ENCODE measurements at places on chromosomes 5 and 9.

DNA sequence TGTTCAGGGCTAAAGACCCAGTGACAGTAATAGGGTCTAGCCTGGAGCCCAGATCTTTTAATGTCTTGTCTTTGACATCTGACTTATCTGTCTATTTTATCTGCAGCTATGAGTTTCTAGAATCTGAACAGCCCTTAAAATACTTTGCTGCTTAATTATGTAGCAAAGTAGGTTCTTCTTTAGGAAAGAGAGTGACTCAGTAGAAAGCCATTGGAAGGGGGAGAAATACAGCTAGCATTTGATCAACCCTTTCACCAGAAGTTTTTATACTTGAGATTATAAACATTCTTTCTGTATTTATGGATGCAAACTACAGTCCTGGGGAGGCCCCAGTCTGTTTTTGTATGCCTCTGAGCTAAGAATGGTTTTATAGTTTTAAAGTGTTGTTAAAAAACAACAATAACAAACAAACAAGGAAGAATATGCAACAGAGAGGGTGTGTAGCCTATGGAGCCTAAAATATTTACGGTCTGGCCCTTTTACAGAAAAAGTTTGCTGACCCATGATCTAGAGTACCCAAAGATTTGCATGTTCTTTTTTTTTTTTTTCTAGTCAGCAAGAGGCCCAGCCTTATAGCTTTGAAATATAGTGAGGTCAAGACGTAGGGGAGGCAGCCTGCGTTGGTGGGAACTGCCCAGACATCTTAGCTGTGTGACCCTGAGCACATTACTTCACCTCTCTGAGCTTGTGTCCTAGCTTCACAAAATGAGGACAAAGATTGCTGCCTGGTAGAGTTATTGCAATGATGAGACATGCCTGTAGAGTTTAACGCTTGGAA, 9.7 kb downstream of the GSN start:
- DNase-seq, result peak; percentile 13

DNA sequence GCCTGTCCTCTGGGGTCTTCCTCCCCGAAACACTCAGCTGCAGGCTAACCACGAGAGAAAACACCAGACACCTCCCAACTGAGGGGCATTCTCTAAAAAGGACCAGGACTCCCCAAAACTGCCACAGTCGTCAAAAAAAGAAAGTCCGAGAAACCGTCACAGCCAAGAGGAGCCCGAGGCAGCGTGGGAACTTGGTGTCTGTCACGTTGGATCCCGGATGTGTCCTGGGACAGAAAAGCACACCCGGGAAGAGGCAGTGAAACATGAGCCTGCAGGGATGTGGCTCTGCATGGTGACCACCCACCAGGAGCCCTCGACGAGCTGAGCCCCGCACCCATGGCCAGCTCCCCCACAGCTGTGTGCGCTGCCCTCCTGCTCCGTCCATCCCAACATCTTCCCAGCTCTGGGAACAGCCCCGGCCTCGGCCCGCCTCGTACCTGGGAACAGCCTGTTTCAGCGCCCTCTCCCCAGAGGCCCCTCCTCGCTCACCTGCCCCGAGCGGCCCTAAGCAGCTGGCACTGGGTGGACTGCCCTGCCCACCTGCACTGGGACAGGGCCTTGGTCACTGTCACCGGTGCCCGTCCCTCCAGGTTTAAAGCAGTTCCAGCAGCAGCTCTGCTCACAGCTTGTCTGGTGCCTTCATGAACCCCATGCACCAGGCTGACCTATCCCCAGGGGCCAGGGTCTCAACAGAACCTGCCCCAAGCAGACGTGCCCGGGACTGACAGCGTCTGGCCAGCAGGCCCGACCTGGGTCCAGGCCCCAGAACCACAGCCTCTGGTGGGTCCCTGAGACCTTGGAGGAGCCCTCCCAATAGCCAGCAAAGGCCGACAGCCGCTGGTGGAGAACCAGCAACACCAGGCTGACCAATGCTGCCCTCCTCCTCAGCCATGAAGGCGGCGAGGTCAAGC, 10.9 kb downstream of the SLC12A7 start:
- DNase-seq, result no peak

DNA sequence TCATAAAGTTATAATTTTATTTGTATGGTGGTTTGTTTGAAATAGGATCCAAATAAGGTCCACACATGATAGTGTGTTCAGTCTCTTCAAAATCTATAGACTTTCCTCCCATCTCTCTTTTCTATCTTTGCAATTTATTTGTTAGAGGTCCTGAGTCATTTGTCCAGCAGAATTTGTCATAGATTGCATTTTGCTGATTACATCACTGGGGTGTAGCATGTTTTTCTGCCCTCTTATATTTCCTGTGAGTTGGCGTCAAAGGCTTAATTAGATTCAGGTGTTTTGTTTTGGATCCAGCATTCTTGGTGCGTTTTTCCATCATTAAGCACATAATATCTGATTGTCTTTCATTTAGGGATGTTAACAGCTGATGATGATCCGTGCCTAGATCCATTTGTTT, 15.0 kb downstream of the CYFIP2 start:
- DNase-seq, result peak; percentile 32

GRCh38 chr5:982377-983237, 26.0 kb upstream of the NKD2 start:
- DNase-seq, result no peak

GRCh38 chr9:79492092-79493009, 79.4 kb upstream of the TLE4 start:
- DNase-seq, result no peak

DNA sequence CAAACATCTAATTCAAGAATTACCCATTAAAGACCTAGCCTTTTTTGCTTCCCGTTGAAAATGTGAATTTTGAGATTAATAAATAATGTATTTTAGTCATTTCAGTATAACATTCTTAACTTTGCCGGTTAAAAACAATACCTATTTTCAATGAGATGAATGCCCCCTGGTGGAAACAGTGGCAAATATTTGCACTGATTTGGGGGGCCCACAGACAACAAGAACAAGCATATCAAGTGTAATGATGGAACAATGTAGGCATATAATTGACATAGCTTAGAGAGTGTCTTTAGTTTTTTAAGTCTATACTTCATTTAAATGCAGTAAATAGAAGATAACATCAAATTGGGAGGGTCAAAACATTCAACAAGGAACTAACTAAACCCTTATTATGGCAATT, 111.9 kb downstream of the NTRK2 start:
- peak; percentile 24 for DNase-seq

DNA sequence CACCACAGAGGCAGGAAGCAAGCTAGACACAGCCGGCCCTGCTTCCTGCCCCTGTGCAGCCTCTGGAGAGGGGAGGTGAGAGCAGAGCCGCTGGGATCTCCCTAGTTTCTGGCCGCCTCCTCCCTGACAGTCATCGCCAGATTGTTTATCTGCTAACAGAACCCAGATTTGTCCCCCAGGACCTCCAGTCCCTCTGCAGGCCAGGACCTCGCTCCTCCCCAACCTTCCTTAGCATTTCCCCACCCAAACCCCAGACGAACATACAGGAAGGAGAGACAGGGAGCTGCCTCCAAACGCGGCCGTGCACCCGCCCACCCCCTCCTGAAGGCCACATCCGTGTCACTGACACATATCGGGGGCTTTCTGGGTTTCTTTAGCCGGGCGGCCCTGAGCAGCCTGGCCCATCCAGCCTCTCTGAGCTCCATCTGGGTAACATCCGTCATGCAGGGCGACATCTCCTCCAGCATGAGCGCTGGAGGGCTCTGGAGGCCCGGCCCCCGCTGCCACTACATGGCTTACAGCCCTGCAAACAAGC, 47.5 kb downstream of the DBH start:
- no peak for DNase-seq

DNA sequence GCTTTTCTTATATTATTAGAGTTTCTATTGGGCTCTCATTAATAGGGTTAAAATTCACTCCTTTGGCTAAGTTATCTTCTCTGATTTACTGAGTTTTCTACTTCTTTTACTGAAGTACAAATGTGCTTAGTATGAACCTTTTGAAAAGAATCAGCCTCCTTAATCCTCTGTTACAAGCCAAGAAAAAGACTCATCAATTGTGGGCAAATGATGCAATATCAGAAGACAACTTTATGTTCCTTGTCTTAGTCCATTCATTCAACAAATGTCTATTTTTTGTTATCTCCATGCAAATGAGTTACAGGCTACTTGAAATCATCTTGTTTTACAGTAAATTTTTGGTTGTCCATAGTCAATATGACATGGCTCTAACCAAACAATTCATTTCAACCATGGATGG, 40.3 kb downstream of the SNCAIP start:
- DNase-seq, result no peak

DNA sequence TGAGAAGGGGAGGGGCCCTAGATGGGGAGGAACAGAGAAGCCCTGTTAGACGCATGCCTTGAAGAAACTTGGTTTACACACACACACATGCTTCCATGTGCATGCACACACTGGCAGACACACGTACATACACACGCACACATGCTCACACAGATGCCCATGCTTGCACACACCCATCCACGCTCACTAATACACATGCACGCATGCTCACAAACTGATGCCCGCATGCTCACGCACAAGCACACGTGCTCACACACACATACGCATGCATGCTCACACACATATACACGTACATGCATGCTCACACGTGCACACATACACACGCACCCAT, 32.1 kb upstream of the EGFL7 start:
- DNase-seq, result no peak

DNA sequence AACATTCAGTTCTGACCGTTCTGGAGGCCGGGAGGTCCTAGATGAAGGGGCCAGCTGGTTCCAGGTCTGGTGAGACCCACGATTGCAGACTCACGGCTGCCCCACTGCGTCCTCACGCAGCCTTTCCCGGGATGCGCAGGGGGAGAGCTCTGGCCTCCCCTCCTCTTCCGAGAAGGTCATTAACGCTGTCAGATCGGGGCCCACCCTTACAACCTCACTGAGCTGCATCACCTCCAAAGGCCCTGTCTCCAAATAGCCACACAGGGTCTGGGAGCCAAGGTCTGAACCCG, 66.6 kb upstream of the PPP1R26 start:
- no peak for DNase-seq

DNA sequence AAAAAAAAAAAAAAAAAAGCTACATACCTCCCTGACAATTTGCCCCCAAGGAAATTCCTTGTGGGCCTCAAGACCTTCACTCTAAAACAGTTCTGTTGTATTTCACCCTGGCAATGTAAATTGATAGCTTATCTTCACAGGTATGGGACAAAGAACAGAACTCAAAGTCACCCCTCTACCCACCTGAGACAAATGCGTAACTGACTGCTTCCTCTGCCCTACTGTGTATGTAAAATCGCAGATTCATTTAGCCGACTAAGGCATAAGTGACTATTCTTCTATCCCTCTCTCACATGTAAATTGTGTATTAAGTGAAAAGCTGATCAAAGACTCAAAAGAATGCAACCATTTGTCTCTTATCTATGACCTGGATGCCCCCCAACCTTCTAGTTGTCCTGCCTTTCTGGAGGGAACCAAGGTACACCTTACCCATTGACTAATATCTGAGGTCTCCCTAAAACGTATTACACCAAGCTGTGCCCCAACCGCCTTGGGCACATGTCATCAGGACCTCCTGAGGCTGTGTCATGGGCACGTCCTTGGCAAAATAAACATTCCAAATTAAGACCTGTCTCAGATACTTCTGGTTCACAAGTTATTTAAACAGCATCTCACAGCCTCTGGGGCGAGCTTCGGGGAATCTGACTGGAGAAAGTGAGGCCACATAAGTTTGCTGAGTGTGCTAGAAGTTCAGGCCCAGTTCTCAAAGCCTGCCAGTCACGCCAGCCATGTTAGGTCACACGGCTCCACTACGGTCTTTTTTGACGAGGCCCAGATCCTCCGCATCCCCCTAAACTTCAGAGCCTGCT, 954 bp downstream of the TBCA start:
- DNase-seq, result no peak

DNA sequence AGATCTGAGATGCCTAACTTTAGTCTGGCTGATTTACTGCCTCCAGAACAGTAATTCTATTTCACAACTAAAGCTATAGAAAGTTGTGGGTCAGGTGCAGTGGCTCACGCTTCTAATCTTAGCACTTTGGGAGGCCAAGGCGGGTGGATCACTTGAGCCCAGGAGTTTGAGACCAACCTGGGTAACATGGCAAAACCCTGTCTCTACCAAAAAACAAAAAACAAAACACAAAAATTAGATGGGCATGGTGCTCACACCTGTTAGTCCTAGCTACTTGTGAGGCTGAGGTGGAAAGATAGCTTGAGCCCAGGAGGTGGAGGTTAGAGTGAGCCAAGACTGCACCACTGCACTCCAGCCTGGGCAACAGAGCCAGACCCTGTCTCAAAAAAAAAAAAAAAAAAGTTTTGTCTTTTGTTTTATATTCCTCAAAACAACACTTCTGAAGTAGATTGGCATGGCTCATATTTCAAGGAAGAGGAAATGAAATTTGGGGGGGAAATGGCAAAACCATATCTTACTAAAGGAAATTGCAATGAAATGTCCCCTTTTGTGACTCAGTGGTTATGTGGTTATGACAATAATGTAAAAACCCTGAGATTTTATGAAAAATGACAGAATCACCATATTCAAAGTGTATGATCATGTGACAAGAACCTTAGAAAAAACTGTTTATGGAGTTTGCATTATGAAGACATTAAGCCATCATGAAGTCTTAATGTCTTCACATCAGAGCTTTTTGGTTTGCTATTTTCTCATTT, 16.2 kb downstream of the FNBP1 start:
- DNase-seq, result no peak

DNA sequence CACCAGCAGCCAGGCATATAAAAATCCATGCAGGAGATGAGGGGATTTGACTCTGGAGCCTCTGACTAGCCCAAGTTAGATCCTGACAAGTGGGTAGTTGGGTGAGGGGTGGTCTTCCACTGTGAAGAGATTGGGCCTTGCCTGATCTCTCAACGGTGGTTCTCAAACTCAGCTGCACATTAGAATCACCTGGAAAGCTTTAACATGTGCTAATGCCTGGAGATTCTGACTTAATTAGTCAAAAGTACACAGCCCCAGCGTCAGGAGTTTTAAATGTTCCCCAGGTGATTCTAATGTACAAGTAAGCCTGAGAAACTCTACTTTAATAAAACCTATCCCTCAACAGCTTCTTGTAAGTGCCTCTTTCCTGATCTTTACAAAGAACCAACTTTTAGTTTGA, 57.5 kb downstream of the GCNT4 start:
- DNase-seq, result no peak

DNA sequence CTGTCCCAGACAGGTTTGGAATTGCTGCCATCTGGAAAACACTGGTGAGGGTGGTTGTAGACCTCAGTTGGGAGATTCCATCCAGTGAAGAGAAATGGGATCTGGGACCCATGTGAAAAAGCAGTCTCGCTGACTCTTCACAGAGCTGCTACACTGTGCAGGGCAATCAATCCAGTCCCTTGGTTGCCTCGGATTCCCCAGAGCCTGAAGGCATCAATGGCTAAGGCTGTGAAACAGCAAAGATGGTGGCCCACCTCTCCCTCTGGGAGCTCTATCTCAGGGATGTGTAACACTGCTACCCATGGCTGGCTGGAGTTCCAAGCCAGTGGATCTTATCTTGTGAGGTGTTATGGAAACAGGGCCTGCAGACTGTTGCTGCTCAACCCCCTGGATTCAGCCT, 256.1 kb downstream of the TMEM38B start:
- DNase-seq, result no peak

GRCh38 chr5:65768723-65769346, 46.8 kb downstream of the NLN start:
- no peak for DNase-seq

- no peak for DNase-seq
These were observed 8.4 kb downstream of the WDR41 start for GRCh38 chr5:77483682-77484081.

- DNase-seq, result no peak
These were observed 201.7 kb upstream of the PANK3 start for GRCh38 chr5:168780888-168781287.

All from kidney tubule cell (primary cell).